T-cell (primary cell): ENCODE measurements at places on chromosomes 7 and 10.

DNA sequence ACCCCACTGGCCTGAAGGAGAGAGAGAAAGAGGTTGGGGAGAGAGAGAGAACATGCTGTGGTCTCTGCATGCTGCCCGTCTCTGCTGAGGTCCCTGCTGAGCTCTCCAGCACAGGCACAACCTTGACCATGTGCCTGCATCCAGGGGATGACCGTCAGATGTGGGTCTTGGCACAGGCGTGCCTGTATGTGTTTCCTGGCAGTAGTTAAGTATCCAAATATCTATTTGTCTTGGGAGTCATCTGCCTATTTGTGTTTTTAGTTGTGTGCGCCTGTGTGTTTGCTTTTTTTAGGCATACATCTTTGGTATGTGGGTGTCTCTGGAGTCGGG, 1.9 kb upstream of the UNC5B start:
- no peak for DNase-seq

- DNase-seq: no peak
Measured at GRCh38 chr7:15407910-15408309, 153.9 kb downstream of the AGMO start.

DNA sequence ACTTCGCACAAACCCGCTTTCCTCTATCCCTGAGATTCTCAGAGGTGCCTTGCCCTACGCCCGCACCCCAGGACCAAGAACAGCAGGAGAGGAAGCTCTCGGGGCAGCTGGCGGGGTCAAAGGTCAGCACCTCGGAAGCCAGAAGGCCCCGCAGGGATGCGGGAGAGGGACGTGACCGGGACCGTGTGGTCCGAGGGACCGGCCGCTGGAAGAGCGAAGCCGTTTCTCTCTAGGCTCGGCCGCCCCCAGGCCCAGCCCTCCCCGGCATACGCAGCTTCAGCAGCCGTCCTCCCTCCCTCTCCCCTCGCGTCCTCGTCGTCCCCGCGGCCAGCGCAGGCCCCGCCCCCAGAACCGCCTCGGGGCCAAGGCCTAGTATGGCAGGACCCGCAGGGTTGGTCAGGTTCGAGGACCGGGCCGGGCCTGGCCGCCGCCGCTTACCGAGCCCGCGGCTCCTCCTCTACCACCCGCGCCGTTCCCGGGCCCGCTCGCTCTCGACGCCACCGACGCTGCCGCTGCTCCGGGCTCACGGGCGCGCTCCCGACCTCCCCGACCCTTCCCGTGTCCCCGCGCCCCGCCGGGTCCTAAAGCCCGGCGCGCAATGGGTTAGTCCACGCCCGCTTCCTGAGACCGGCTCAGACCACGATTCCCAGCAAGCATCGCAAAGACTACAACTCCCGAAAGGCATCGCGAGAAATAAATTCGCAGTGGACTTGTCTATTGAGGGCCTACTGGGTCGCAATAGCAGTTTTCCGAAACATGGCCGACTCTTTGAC, at the start of gene ARMH3:
TSS of gene ARMH3 (minus strand) at position 527 of the 773 bp plus-strand sequence. CDS start 16,059 bp downstream, outside the sequence.
- DNase-seq: peak; percentile 87

- no peak for DNase-seq
Measured at GRCh38 chr7:142523821-142524460, 225.3 kb upstream of the PRSS1 start.

DNA sequence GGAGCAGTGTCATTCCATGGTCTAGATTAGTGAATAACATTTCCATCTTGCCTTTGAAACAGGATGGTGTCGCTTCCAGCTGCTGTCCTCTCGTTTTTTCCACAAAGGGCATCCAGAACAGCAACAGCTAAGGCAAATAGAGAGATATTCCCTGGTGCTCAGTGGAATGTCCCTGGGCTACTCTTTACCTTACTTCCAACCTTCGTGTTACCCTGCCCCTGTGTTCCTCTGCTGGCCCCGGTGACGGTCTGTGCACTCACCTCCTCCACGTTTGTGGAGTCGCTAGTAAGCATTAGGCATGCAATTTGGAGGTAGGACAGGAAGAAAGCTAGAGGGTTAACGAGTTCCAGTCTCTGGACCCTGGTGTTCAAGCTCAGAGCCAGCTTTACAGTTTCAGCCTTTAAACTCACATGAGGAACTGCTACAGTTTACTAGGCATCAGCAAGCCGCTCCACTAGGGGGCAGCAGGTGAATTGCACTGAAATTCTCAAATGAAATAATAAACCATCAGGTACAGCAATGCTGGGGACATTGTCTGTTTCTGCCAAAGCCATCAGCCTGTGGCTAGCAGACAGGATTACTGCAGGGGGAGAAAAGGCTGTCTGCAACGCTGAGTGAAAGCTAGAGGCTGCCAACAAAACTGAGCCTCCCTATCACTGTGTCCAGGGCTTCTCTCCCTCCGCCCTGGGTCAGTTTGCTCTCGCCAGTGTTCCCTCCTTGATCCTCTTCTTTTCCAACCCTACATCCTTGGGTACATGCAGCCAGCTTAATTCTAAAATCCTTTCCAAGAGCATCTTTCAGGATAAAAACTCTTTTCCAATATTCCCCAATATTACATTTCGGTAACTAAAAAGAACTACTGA, 9.0 kb downstream of the MRPL32 start:
- DNase-seq: peak; percentile 66

DNA sequence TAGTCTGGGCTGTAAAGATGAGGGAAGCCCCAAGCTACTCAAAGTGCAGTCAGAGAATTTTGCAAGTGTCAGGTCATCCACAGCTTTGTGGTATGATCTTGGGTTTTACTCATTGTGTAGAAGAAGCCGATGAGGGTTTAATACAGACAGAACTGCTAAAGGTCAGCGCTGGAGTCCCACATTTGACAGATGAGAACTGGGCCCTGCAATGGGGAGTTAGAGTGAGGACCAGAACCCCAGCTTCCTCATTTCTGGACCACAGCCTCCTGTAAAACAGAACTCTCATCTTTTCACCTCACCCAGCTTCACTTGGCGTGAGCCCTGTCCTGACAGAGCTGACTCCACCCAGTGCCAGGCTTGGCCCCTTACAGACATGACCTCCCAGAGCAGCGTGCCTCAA, 20.1 kb downstream of the LRRC20 start:
- DNase-seq: no peak
